ENCODE measurements at places on chromosomes 6 and 20. TPM values are rescaled to one million over a fixed set of nuclear protein-coding genes. Genes with fewer than 3 reads are reported as not detected.

- DNase-seq: no peak
These were observed 105.1 kb downstream of the ATG5 start for GRCh38 chr6:106220485-106220884.

DNA sequence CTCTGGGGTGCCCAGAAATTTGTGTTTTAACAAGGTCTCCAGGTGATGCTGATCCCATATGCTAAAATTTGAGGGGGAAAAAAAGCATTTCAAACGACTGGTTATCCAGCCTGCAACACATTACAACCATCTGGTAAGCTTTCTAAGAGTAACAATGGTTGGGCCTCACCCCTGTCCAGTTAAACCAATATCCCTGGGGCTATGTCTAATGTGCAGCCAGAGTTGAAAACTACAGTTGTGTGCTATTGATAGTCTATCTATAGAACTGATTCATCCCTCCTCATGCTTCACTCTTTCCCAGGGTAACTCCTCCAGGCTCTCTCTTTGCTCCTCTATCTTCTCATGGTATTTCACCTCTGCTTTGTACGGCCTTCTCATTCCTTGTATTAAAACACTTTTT, 458.3 kb downstream of the MMUT start:
- no peak for DNase-seq

GRCh38 chr6:129628101-129628815, 81.7 kb downstream of the ARHGAP18 start:
- no peak for DNase-seq

DNA sequence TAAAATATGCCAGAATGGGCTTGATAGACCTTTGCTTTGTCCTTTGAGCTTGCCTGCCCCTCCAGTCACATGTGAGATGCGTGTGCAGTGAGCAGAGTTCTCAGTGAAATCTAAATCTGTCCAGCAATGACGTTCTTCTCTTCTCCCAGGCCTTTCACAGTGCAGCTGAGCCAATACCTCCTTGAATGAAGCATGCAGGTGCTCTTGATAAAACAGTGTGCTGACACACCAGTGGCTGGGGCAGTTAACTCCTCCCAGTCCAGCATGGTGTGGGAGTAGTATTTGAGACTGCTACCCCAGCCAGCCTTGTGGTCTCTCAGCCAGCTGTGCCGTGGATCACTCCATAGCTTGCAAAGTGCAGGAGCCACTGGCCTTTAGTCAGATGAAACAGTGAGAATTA, 240.5 kb downstream of the FARS2 start:
- DNase-seq: no peak

GRCh38 chr20:44585057-44585963, 2.9 kb downstream of the PKIG start:
- no peak for DNase-seq

DNA sequence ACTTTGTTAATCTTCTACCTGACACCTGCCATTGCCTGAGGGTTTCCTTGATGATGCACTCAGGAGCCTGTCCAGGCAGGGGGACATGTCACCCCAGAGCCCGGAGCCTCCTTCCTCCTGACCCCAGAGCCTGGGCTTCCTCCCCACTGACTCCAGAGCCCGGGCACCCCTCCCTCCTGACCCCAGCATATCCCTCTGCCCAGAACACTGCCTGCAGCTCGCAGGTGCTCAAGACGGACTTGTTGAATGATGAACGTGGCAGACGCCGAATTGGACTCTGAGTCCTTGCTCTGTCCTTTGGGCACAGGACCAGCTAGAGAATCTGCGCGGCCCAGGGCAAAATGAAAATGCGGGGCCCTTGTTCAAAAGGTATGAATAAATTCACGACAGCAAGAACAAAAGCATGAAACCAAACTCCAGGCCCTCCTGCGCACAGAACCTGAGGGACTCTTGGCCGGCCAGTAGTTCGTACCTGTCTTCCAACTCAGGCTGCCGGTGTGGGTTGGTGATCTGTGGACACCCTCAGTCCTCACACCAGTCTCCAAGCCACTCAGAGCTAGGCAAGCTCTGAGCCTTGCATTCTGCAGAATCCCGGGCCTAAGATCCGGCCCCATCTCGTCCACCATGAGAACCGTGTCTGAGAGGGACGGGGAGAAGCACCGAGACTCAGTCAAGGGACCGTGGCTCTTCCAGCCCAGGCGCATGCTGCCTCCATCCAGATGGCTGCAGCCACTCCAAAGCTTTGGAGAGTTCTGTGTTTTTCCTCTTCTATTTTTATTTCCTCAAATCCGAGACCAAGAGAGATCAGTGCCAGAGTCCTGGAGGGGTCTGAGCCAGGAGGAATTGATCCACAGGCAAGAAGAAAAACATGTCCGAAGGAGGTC, 104.7 kb downstream of the BMP7 start:
- DNase-seq: no peak

DNA sequence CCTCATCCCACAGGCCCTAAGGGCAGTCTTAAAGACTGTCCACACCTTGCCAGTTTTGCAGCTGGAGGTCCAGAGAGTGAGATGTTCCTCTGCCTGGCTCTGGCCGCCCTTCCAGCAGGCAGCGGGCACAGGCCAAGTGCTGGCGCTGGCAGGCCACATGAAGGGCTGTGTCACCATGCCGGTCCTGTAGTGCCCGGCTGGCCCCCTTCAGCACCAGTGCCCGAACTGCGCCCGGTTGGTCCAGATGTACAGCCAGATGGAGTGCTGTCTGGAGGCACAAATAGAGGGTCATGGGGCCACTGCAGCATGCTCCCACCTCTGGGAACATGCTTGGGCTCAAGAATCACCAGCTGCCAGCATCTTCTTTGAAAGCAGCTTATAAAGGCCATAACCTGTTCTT, 3.8 kb downstream of the NFKBIE start:
- DNase-seq: no peak

Gene CST2
- not detected for total RNA-seq
